Fibroblast of skin of abdomen (primary cell): ENCODE measurements at places on chromosomes 7 and 10.
A peak's percentile ranks its signal among the peaks of the same experiment; 100 is the strongest.

DNA sequence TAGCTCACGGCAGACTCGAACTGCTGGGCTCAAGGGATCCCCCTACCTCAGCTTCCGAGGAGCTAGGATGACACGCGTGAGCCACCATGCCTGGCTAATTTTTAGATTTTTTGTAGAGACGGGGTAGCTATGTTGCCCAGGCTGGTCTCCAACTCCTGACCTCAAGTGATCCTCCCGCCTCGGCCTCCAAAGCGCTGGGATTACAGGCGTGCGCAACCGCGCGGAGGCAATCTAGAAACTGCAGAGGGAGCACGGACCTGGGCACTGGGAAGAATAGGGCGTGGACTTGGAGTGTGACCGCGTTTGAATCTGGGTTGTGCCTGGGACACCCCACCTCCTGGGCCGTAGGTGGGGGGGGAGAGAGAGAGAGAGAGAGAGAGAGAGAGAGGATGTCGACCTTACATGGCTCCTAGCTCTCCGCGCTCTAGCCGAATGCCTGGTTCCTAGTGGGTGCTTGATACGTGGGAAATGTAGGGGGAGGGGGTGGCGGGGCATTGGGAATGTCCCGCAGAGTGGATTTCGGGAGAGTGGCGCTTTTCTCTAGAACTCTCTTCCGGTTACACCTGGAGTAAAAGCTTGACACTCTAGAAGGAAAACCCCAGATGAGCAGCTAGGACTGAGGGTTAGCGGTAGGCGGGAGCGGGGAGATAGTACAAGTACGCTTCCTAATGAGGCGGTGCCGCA, 1.2 kb upstream of the MAP3K8 start:
- DNase-seq: no peak

- peak; percentile 76 for DNase-seq
Measured at GRCh38 chr7:101953248-101953819, 135.9 kb downstream of the CUX1 start.

DNA sequence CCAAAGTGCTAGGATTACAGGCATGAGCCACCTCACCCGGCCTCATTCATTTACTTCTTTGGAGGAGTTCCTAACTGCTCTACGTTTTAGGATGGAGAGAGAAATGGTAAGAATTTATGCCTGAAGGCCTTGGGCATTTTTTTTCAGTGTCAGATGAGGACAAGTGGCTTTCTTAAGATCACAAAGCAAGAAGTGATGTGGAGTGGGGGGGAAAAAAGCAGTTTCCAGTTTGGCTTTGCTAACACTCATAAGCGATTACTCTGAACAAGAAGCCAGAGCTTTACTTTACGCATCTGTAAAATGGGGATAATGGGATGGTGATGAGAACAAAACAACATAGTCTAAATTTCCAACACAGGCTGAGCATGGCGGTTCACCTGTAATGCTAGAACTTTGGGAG, 2.6 kb upstream of the PPIA start:
- peak; percentile 26 for DNase-seq

DNA sequence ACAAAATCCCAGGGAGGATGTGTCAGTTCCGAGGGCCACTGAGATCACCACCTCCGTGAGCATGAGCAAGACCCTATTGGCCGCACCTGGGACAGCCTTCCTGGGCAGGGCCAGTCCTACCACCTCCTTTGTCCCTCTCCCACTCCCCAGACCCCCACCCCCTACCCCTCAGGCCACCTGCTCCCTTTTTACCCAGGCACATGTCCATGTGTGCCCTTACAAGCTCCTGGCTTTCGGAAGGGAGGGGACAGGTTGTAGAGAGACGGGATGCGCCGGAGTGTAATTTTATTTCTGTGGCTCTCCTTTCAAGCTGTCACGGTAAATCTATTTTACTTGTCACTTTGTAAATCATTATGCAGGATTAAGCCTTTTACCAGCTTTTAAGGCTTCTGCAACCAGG, 20.9 kb downstream of the ZMIZ1 start:
- no peak for DNase-seq

DNA sequence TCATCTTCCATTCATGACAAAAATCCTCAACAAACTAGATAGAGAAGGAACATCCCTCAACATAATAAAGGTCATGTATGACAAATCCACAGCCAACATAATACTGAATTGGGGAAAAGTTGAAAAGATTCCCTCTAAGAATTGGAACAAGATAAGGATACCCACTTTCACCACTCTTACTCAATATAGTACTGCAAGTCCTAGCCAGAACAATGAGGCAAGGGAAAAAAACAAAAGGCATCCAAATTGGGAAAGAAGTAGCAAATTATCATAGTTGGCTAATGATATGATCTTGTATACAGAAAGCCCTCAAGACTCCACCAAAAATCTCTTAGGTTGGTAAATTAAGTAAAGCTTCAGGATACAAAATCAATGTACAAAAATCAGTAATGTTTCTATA, 4.7 kb downstream of the POT1 start:
- DNase-seq: no peak

GRCh38 chr7:128835790-128836641, 5.8 kb downstream of the FLNC start:
- DNase-seq: peak; percentile 62

GRCh38 chr10:10294184-10294880, 723.3 kb upstream of the CELF2 start:
- DNase-seq: no peak

DNA sequence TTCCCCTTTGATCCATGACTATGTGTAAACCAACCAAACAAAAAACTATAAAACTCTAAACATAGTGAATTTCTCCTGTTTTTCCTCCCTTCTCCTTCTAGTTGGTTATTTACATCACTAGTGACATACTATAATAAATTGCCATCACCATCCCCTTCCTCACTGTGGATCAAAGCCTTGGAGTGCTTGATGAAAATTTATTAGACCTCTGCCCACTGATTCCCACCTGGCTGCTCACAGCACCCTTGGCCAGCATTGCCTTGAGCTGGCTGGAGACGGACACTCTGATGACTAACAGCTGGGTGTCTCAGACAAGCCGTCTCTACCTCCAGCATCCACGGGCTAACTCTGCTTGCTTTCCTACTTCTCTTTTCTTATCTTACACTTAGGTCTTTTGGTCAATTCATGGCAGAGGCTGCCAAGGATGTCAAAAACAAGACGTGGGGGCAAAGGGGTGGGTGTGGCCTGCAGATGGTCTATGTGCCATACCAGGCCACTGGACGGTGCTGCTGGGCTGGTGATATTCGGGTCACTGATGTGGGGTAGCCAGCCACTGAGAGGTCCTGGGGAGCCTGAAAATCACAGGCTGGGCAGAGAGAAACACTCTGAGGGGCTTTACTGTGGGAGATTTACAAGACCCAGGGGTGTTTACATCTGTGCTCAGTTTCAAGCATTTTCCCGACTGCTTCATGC, 207.8 kb downstream of the TAX1BP1 start:
- DNase-seq: no peak

DNA sequence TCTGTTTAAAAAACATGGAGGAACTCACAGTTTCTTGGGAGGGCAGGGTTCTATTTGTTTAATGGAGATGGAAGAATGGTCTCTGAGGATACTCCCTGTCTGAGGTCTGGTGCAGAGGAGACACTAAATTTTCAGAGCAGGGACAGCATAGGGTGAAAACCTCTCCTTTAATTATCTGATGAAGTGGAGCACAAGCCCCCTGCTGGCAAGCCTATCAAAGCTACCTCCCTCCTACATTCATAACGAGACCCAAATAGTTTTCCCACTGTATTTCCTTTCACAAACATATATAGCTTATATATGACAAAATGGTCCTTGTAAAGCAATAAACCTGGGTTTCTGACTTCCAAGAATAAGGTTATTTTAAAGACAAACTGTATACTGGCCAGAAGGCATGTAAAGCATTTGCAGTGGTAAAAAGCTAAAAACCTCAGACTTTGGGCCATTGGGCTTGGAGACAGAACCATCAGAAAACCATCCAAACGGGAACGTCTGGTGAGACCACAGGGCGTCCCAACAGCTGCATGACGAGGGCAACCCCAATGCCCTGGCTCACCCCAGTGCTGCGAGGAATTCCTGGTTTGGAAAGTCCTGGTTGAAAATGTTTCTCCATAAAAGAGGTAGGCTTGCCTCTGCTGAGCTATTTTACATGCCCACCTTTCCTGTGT, 201.3 kb downstream of the FANK1 start:
- DNase-seq: no peak

- DNase-seq: peak; percentile 59
Measured at GRCh38 chr7:43873300-43873699, 4.0 kb upstream of the MRPS24 start.

GRCh38 chr10:17025444-17026295, 103.9 kb downstream of the CUBN start:
- peak; percentile 99 for DNase-seq

- no peak for DNase-seq
Measured at GRCh38 chr10:78557433-78557925, 511.3 kb upstream of the ZMIZ1 start.

GRCh38 chr7:149742075-149742701, 31.2 kb downstream of the ZNF467 start:
- peak; percentile 48 for DNase-seq

GRCh38 chr10:80454513-80455460, 677 bp downstream of the TSPAN14 start:
- DNase-seq: no peak

- no peak for DNase-seq
Measured at GRCh38 chr10:113605268-113605978, 52.6 kb downstream of the HABP2 start.

GRCh38 chr7:97446361-97446760, 285.5 kb upstream of the TAC1 start:
- no peak for DNase-seq

DNA sequence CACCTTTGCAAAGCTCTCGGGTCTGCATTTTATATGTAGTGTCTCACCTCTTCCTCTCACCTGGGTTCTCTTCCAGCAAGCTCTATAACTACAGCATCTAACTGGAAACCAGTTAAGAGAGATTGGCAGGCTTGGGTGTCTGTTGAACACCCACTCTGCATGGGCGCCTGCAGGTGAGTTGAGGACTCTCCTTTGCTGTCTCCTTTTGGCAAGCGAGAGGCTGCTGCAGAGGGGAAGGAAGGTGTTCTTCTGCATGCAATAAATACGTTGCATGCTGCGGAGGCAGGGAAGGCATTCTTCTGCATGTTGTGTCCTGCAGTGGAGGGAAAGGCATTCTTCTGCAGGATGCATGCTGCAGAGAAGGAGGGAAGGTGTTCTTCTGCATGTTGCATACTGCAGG, 81.4 kb upstream of the ADAM12 start:
- DNase-seq: no peak

DNA sequence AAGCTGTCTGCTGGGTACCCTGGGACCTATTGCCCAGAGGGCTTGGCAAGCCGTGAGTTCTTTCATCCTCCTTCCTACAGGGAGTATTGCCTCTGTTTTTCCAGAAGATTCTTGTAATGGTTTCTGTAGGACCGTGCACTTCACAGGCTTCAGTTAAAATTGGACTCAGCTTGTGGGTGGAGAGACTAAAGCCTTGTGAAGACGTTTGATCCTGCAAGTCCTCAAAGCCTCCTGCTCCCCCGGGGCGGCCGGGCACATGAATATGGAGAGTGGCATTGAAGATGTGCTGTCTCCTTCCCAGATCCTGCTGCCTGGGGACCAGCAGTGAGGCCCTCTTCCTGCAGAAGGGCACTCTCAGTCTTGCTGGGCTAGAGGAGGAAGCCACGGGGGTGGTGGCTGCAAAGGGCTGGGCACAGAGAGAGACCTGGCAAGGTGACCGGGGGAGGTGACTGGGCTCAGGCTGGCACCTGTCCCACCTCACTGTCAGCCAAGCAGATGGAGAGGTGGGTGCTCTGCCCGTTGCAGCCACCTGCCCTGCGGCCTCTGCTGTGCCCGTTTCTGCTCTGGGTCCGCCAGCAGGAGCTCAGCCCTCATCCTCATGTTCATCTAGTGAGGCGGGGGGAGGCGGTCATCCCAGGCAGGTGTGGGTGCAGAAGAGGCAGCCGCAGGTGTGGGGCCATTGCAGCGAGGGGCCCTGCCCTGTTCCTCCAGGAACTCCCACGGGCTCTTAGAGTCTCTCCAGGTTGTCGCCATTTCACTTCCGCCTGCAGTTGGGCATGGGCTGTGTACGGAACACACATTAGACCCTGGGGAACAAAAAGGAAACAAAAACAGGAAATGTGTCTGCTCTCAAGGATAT, 55.7 kb downstream of the TMEM209 start:
- DNase-seq: no peak

- DNase-seq: no peak
Measured at GRCh38 chr7:88268858-88269257, 37.8 kb downstream of the STEAP4 start.

GRCh38 chr10:22251751-22252223, 34.0 kb upstream of the EBLN1 start:
- peak; percentile 44 for DNase-seq

DNA sequence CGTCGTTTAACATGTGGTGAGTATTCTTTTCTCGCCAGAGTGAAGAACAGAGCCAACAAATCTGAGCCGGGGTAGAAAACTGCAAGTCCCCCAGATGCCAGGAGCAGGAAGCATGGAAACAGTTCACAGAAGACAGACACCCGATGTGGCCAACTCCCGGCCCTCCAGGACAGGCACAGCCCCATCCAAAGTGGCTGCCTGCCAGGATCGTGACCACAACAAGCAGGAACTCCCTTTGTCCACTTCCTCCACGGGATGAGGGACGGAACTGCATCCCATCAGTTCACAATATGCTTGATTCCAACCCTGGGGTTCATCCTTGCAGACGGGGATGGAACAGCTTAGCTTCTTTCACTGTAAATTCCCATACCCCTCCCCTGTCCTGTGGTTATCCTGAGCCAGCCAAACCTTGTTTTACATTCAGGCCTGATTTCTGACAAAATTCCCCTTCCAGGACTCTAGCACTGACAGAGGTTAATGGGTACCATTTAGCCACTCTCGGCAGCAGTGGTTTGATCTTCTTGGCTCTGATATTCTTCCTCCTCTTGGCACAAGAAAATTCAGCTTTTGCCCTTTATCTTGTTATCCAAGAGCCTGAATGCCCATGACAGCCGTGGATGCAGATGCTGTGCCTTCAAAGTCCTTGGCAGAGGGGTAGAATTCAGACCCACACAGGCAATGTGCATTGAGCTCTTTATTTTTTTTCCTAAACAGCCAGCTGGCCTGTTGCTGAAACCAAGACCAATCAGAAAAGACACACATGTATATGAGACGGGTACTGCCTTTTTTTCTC, 105.5 kb upstream of the FAM204A start:
- DNase-seq: peak; percentile 55

GRCh38 chr10:12781976-12782375, 219.5 kb downstream of the CCDC3 start:
- no peak for DNase-seq

- DNase-seq: peak; percentile 4
Measured at GRCh38 chr7:66930341-66930740, 9.3 kb downstream of the TMEM248 start.

DNA sequence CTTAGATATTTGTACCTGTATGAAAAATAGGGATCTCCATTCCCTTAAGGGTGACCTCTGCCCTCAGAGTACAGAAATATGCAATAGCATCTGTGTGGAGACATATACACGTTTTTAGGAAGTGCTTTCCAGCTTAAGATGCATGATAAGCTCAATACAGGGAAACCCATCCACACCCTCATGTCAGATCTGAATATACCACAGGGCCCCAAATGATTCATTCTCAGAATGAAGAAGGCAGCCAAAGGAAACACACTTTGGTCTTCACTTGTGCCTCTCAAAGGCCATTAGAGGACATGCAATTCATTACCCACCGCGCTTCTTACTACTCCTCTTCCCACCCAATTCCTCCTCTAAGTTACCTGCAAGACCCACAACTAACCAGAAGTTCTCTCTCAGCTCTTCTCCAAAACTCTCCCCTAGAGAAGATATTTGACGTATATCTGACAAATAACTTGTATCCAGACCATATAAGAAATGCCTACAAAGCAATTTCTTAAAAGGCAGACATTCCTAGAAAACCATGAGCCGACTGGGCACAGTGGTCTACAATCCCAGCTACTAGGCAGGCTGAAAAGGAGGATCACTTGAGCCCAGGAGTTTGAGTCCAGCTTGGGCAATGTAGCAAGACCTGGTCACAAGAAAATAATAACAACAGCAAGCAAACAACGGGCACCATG, 103.0 kb downstream of the OAT start:
- no peak for DNase-seq
